Ureter (tissue), 1 donor: ENCODE measurements at places on chromosomes 1 and 21.

DNA sequence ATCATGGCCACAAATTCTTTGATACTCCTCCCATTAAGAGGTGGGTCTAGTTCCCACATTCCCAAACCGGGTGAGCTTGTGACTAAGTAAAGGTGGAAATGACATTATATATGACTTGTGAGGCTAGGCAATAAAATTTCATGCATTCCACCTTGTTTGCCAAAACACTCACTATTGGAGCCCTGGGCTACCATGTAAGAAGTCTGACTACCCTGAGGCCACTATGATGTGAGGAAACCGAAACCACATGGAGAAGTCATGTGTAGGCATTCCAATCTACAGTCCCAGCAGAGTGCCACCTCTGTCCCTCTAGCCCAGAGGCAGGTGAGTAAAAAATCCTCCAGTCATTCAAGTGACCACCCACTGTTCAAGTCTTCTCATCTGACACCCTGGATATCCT, 17.9 kb upstream of the SMG7 start:
- no peak for DNase-seq

DNA sequence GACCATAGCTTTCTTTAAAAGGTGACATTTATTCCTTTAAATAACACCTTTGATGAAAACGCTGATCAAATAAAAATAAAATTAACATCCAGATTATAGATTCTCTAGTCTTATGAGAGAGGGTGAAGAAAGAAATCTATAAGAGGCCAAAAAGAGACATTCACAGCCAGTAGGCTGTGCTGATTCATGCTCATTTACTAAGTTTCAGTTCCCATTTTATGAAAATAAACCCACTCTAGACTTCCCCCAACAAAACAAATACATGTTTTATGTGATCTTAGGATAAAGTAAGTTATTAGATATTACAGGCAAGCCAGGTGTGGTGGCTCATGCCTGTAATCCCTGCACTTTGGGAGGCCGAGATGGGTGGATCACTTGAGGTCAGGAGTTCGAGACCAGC, 21.1 kb downstream of the ESRRG start:
- DNase-seq = no peak

GRCh38 chr1:214120951-214121350, 133.2 kb downstream of the PROX1 start:
- no peak for DNase-seq

- DNase-seq = no peak
Observed at GRCh38 chr1:41540886-41541591, 56.6 kb upstream of the EDN2 start.
